GM12891 (cell line): ENCODE measurements at places on chromosomes 6 and 20.
A peak's percentile ranks its signal among the peaks of the same experiment; 100 is the strongest.

GRCh38 chr20:14446446-14446845, 109.0 kb upstream of the FLRT3 start:
- no peak for DNase-seq

GRCh38 chr6:112663698-112664097, 316.6 kb downstream of the RFPL4B start:
- no peak for DNase-seq

DNA sequence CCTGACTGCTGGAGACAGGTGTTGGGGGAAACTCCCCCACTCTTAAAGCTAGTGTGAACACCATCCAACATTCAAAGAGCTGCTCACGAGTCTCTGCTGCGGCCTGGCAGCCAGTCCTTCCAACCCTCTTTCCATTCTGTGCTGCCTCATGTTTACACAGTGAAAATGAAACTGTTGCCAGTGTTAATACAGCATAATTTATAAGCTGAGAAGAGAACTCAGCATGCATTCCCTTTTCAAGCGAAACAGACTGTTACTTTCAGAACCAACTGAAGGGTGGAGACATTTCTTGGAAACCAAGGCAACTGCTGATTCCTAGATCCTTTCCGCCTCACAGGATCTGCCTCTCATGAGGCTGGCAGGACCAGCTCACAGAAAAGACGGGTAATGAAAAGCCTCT, 533.8 kb upstream of the ID4 start:
- no peak for DNase-seq

- no peak for DNase-seq
These were observed 84.2 kb upstream of the PCSK2 start for GRCh38 chr20:17142666-17143065.

DNA sequence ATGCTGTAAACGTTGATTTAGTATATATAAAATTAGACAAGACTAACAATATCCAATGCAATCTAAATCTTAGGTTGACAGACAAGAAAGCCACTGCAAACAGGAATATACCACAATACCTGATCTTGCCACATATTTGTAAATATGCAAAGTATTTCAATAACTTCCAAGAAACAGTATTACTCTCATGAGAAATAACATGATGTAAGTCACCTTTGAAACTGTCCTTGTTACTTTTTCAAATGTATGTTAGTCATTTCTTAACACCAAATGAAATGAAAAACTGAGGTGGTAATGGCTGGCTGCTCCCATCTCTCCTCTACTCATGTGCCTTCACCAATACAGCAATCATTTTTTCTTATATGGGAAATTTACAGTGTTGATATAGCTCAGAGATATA, 118.7 kb downstream of the ATG5 start:
- DNase-seq: no peak

DNA sequence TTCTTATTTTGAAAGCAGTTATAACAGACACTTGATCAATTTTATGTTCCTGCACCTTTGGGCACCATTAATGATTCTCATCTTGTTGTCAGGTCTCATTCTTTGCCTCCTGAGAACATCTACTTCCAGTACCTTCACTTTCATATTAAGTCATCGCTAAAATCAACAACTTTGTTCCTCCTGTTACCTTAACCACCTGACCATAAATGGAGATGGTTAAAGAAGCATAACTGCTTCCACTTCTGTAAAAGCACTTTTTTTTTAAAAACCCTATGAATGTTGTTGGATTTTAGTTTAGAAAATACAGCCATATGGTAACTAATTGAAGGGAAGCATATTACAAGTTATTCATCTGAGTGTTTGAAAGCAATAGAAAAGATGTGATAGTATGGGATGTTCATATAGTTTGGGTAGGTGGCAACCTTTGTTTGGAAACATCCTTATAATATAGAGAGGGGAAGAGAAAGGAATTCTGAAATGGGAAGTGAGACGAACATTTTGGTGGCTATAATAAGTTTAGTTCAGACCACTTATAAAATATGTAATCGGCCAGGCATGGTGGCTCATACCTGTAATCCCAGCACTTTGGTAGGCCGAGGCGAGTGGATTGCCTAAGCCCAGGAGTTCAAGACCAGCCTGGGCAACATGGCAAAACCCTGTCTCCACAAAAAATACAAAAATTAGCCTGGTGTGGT, 53.9 kb downstream of the AFG1L start:
- DNase-seq: peak; percentile 37

DNA sequence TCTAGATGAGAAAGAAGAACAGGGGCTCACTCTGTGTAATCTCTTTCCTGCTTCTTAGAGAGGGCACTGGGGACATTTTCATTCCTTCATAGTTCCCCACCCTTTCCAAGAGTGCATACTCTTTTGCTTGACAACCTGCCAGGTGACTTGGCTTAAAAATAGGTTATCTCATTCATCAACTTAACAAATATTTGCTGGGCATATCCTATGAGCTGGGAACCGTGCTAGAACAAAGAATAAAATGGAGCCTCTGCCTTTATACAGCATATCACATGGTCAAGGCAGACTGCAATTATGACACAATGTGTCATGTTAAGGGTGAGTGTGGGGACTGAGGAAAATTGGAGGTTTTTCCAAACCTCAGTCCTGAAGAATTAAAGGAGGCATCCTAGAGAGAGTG, 209.8 kb upstream of the FOXA2 start:
- DNase-seq: no peak

DNA sequence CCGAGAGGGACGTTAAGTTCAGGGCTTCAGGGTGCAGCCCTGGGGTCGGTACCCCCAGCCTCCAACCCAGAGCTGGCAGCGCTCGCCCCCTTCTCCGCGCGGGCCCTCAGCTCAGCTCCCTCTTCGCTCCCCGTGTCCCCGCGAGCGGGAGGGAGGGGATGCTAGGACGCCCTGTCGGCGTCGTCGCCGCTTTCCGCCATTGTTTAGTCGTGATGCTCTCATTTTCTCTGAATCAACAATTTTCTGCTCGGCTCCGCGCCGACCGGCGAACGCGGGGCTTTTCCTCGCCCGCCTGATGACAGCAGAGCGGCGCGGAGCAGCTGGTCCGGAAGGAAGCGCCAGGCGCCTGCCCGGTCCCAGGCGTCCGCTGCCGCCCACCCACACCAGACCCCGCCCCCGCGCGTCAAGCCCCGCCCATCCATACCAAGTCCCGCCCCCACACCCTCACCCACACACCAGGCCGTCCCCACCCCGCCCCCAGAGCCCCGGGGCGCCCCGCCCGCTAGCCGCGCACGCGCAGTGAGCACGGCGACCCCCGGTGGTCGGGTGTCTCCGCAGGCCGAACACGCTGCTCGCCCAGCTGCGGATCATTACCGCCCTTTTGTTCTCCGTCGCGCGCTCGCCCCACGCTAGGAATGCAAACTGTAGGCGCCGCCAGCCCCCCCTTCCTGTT, 50.1 kb upstream of the SLC32A1 start:
- peak; percentile 73 for DNase-seq

- DNase-seq: no peak
These were observed 72.8 kb downstream of the MDGA1 start for GRCh38 chr6:37624606-37625574.

- DNase-seq: no peak
These were observed 36.7 kb downstream of the MAN1A1 start for GRCh38 chr6:119312875-119313338.

- DNase-seq: no peak
These were observed 49.7 kb downstream of the JPH2 start for GRCh38 chr20:44137266-44137801.

- DNase-seq: no peak
These were observed 23.7 kb upstream of the CCDC167 start for GRCh38 chr6:37523412-37523811.

DNA sequence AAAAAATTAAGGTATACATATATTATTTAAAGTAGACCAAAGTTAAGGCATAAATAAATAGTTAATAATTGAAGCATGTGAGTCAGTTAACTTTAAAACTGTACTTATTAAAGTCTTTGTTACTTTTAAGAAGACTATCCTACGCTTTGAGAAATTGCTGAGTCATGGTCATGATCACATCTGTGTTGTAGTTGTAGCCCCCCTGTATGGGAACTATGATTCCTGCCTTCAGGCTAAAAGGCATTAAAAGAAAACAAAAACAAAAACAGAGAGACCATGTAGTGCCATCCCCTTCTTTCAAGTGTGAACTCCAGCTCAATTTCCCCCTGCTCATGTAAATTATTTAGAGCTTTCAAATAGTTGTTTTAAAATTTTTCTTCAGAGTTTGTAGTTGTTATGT, 123.4 kb downstream of the FLRT3 start:
- no peak for DNase-seq

GRCh38 chr6:114276783-114277182, 66.0 kb downstream of the HS3ST5 start:
- DNase-seq: no peak

DNA sequence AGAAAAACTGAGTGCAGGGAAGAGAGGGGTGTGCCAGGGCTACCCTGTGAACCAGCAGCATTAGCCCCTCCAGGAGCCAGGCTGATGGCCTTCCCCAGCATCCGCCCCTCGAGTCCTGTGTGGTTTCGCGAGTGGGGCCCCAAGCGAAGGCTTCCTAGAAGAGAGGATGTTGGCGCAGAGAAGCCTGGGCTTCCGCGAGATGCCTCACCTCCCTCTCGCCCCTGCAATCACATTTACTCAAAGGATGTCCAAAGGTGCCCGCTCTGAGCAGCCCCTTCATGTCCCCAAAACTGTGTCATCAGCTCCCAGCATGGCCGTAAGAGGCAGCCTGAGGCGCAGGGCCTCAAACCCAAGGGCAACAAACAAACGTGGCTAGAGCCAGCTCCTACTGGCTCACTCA, 111.7 kb downstream of the PREX1 start:
- no peak for DNase-seq

GRCh38 chr6:105988321-105988720, 97.8 kb upstream of the PRDM1 start:
- no peak for DNase-seq

GRCh38 chr6:79515436-79515835, 21.8 kb downstream of the LCA5 start:
- DNase-seq: no peak

DNA sequence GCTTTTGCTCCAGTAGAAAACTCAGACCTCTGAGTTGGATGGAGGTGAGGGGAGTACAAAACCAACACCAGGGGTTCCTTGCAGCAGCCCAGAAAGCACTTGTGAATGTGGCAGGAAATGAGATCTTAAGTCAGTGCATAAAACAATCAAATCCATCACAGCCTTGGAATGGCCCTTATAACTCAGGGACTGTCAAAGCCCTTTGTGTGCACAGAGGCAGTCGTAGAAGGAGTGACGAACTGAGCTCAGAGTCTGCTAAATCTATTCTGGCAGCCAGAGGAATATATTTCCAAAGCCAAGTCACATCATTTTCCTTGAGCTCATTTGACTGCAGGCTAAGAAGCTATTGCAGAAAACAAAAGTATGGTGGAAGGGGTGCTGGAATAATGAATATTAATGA, 676.6 kb downstream of the DHX35 start:
- DNase-seq: no peak

DNA sequence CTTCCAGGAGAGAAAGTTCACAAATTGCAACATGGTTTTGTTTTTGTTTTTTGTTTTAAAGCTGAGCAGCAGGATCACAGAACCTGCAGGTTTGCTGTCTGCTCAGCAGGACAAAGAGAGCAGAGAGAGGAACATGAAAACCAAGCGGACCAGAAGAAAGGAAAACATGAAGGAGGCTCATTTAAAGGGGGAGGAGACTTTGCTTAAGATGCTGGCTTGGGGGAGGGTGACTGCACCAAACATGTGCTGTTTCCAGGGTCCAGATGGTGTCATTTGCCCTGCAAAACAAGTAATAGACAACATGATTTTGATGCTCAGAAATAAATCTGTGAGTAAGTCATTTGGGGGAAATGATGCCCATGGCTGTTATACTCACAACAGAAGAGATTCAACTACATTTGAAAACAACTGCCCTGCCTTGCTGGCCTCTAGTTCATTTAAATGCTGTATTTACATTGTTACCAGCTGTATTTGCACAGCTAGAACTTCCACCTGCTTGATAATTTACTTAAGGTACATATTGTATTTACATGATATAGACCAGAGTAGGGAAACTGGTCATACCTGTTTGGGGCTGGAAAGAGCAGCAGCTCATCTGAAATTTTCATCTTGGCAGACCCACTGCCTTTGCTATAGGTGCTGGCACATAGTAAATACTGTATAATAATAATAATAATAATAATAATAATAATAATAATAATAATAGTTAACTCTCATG, 32.2 kb upstream of the CHD6 start:
- DNase-seq: no peak

DNA sequence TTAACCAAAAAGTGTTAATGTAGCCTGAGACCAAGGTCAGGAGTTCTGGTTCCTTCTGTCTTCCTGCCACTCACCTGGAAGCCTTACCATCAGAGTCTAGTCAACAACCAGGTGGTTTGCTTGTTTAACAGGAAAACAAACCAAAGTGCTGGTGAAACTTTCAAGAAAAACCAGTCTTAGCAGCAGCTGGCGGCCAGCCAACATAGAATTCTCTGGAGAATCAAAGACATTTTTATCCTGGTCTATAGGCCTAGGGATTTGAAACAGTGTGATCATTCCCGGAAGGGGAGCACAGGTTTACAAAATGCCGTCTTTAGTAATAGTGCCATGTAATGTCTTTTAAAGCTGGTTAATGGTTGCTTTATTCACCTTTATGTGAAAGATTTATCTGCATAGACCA, 146.6 kb upstream of the AKIRIN2 start:
- no peak for DNase-seq

- no peak for DNase-seq
These were observed 14.7 kb downstream of the STK35 start for GRCh38 chr20:2116170-2116940.

GRCh38 chr6:106743612-106744011, 114.2 kb downstream of the QRSL1 start:
- no peak for DNase-seq

- DNase-seq: no peak
These were observed 1.1 kb downstream of the EPB41L1 start for GRCh38 chr20:36155629-36155971.

- no peak for DNase-seq
These were observed 37.9 kb downstream of the PREX1 start for GRCh38 chr20:48789781-48790472.

DNA sequence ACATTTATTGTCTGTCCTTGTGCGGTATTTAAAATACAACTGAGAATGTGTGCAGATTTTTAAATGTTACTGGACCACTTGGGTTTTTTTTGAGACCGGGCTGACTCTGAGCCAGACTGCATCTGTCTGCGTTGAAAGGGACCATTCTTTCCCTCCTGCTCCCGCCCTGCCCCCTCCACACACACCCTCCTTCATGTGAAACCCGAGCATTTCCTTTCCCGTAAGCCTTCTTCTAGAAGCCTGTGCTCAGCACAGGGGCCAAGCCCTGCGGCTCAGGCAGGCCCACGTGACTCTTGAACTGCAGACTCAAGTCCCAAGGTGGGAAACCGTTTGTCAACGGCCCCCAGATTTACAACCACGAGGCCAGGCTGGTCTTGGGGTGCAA, 82.7 kb upstream of the FOXC1 start:
- peak; percentile 38 for DNase-seq

- DNase-seq: peak; percentile 83
These were observed 664 bp upstream of the BAG6 start for GRCh38 chr6:31652925-31653724.

DNA sequence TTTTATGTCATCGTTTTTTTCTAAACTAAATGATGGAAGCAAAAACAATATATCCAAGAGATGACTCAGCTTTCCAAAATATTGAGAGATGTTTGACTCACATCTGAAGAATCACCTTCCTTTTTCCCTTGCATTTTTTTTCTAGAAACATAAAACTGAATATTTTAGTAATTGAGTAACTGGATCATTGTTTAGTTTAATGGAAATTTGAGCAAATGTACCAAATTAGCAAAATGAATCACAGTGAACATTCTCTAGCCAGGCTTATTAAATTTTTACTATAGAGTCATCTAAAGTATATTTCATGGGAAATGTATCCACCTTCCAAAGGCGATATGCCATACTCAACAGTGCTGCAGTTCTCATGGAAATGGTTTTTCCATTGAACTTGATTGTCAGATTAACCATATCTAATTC, 145.5 kb downstream of the TENT5A start:
- DNase-seq: no peak
